ENCODE measurements at places on chromosomes 6 and 20.

DNA sequence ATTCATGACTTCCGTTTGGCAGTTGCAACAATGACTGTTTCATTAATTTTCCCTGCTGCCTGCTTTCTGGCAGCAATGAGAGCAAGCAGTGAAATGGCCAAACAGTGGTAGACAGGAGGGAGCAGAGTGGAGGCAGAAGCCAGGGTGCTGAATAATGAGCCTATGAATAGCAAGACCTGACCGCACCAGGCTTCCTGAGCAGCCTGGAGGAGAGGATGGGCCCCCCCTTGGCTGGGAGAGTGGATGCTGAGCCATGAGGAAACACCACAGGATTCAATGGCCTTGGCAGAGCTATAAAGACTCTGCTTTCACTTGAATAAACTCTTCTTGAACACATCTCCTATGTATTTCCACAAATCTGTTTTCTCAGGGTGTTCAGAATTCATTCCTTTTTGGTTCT, 68.1 kb upstream of the SNRPB2 start:
- DNase-seq, result no peak

DNA sequence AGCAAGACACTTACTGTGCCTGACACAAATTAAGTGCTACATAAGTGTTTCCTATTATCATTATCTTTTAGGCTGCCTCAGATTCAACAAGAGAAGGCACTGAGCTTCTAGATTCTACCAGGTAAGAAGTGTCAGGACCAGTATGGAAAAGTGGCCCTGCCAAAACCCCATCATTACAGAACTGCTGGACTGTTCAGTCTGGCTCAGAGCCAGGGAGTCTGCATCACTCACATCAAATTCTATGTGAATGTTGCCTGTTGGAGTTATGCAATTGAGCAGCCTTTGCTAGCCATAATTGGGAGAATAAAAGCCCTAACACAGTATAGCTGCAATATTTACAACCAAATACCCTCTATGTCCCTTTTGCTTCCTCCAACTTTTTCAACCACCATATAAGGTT, 70.9 kb downstream of the ATG5 start:
- DNase-seq, result no peak

- no peak for DNase-seq
These were observed 28.1 kb downstream of the SPDEF start for GRCh38 chr6:34527751-34528670.

DNA sequence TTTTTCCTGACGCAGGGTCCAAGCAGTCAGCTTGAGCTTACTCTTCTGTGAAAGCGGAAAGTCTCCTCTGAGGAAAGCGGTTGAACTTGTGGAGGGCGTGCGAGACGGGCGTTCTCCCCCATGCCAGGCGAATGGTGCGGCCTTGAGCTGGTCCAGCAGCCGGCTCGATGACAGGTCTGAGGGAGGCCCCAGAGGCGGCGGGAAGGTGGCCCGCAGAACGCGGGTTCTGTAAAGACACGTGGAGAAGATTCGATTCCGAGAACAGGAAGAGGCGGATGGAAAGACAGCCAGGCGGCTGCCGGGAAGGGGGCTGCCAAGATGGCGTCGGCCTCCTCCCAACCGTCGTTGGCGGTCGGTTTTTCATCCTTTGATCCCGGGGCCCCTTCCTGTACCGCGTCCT, 75.6 kb upstream of the TXNDC5 start:
- DNase-seq, result no peak

- no peak for DNase-seq
These were observed 10.0 kb upstream of the PRDM1 start for GRCh38 chr6:106076139-106076538.

- no peak for DNase-seq
These were observed 57.7 kb downstream of the FAM229B start for GRCh38 chr6:112145080-112145573.

- peak; percentile 1 for DNase-seq
These were observed 123.0 kb downstream of the SLC16A10 start for GRCh38 chr6:111210194-111210728.

DNA sequence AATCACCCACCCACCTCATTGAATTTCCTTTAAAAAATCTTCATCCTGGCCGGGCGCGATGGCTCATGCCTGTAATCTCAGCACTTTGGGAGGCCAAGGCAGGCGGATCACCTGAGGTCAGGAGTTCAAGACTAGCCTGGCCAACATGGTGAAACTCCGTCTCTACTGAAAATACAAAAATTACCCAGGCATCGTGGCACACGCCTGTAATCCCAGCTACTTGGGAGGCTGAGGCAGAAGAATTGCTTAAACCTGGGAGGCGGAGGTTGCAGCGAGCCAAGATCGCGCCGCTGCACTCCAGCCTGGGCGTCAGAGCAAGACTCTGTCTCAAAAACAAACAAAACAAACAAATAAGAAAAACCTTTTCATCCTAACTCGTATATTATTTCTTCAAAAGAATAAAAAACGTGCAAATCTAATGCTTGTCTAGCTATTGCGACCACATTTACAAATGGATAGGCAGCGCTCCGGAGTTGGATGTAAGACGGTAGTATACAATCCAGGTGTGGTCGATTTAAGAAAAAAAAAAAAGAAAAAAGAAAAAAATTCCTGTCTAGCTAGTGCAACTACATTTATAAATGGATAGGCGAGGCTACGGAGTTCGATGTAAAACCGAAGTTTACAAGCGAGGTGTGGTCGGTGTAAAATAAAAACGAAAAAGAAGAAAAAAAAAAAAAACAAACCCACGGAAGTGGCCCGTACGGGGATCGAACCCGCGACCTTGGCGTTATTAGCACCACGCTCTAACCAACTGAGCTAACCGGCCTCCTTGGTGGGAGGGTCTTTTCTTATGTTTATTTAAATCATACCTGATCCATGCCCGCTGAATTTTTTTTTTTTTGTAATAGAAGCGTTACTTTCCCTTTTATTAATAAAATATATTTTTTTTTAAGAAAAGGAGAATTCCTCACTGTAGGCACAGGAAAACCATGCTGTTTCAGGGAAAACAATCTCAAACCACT, 70.7 kb upstream of the PRSS16 start:
- peak; percentile 62 for DNase-seq

DNA sequence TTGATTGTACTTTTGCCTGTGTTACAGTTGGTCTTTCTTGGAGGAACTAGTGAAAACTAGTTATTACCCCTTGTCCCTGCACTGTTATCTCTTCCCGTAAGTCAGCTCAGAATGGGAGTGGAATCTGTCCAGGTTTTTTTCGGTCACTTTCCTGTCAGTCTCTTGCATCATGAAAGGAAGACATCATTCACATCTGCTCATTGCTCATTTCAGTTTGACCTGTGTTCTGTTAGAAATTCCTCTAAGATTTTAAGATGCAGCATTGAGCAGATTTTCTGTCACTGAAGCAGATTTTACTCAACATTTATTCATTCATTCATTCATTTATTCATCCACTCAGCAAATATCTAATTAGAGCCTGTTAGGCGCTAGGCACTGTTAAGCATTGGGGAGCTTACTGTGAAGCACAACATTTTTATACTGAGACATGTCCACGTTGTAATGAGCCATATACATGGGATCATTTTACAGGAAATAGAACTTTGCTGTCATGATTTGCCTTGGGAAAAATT, 33.1 kb upstream of the HINT3 start:
- no peak for DNase-seq
